ENCODE measurements at places on chromosomes 1 and 21.

DNA sequence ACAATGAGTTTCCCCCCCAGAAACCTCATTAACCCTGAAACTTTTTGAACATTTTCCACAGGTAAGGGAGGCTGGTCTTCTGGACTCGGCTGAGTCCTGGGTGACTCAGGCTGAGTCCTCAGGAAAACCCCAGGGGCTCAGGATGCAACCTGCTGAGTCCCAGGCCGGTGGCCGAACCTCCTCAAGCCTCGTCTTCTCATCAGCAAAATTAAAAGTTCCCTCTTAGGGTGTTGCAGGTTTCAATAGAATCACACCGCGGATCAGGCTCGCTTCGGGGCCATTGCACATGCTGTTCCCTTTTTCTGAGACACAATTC is 35.0 kb upstream of the GRHL3 start:
- DNase-seq: no peak

- no peak for DNase-seq
Observed at GRCh38 chr21:32993894-32994293, 31.8 kb upstream of the OLIG2 start.

- DNase-seq: no peak
Observed at GRCh38 chr21:35189077-35189863, 140.2 kb upstream of the RUNX1 start.

DNA sequence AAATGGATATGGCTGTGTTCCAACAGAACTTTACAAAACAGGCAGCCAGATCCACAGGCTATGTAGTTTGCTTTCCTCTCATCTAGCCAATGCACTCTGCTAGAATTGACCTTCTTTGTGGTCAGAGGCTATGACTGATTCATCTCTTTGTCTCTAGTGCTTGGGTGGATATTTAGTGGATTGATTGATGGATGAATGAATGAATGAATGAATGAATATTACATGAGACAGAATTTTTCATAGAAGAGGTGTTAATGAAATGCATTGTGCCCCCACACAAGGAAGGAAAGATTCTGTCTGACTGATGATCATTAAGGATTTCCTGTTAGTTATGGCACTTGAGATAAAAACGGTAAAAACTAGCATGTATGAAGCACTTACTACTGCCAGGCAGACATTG is 50.5 kb upstream of the ZYG11A start:
- DNase-seq: no peak

DNA sequence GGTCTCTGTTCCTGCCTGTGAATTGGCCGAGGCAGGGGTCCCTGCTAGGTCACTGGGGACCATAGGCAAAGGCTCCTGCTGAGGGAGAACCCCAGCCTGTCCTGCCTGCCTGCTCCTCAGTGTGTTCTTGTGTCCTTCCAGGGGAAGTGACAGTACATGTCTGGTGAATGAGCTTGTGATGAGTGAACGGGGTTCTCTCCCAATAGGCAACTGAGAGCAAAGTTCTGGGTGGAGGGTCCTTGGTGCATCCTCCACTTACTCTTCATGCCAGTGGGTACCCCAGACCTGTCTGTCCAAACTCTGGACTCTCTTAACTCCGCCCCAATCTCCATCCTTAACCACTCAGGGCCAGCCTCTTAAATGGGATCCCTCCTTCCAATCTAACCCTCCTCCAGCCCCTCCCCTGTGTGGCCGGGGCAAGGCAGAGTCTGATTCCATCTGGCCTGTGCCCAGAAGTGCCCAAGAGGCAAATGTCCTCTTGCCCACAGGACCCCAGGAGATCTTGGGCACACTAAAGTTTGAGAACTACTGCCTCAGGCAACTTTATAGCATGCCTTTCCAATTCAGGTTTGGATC is 2.0 kb downstream of the XKR8 start:
- DNase-seq: peak; percentile 32

- no peak for DNase-seq
Observed at GRCh38 chr21:32592929-32593502, 7.7 kb upstream of the TCP10L start.

- DNase-seq: no peak
Observed at GRCh38 chr1:240174734-240175133, 83.1 kb downstream of the FMN2 start.

GRCh38 chr1:104726917-104727316 is 977.2 kb downstream of the AMY1C start:
- DNase-seq: no peak
